Activated naive CD8-positive, alpha-beta T cell treated with anti-CD3 and anti-CD28 coated beads for 36 hours (primary cell): ENCODE measurements at places on chromosomes 16 and 17.

DNA sequence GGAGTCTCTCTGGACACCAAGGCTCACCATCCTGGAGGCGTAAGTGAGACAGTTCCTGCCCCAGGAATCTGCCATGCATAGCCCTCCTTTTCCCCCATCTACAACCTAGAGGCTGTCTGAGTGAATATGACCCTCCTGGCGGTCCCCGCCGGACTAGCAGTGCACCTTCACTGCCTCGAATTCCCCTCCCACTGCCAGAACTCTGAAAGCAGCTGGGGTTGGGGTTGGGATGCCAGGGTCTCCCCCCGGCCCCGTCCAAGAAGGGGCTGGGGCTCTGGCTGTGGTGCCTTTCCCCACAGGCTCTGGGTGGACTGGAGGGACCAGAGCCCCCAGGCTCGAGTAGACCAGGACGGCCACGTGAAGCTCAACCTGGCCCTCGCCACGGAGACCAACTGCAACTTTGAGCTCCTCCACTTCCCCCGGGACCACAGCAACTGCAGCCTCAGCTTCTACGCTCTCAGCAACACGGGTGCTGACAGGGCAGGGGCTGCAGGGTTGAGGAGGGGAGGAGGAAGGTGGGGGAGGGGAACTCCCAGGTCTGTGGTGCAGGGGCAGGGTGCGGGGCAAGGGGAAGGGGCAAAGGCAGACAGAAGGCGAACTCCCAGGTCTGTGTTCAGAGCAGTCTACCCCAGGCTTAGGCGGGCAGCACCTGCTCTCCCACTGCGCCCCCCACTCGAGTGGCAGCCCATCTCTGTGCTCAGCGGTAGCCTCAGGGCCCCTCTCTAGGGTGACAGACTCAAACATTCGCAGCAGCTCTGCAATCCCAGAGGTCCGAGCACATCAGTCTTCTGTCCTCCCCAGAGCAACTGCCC, 1.2 kb downstream of the ZACN start:
- DNase-seq = no peak

GRCh38 chr16:64392456-64392855, 729.4 kb downstream of the CDH11 start:
- no peak for DNase-seq

DNA sequence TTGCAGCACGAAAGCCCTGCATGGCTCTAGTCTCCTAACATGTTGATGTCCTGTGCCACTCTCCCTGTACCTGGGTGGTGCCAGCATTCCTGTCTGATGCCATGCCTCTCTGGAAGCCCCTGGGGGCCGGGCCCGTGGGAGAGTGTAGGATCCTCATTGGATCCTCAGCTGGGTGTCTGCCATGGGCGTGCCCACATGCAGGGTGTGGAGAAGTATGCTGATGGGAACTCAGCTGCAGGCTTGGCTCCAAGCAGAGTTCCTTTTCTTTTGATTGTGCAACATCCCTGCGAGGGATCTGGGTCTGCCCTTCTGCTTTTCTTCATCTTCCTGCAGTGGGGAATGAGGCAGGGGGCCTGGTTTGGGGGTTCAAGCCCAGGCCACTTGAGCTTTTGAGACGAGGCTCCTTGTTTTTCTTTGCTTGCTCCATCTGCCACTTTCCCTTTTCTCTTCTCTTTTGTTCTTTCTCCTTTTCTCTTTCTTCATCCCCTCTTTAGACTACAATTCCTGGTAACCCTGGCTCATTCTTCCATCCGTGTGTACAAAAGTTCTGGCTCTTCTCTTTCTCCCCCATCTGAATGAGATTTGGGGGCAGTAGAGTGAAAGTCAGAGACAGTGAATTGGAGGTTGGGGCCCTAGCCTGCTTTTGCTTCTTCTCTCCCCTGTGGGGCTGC, 32.9 kb downstream of the KSR1 start:
- DNase-seq = no peak

- no peak for DNase-seq
Measured at GRCh38 chr16:72987480-72987901, 60.4 kb downstream of the ZFHX3 start.

DNA sequence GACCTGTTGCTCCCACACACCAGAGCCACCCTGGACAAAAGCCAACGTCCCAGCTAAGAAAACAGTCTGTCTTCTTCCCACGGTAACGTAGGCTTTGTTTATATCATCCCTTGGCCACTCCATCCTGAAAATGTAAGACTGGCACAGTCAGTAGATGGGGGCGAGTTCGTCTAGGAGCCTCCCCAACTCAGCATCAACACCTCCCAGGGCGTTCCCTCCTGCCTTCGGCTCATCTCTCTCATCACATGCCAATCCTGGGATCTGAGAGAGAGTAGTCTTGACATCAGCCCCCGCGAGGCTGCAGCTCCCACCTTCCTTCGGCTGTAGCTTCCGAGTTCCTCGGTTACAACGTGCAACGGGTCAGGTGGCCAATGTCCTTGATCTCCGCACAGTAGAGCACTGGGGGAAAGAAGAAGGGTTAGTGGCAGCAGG, 894 bp downstream of the RNF227 start:
- no peak for DNase-seq

- no peak for DNase-seq
Measured at GRCh38 chr17:17648762-17649161, 32.5 kb upstream of the RAI1 start.

DNA sequence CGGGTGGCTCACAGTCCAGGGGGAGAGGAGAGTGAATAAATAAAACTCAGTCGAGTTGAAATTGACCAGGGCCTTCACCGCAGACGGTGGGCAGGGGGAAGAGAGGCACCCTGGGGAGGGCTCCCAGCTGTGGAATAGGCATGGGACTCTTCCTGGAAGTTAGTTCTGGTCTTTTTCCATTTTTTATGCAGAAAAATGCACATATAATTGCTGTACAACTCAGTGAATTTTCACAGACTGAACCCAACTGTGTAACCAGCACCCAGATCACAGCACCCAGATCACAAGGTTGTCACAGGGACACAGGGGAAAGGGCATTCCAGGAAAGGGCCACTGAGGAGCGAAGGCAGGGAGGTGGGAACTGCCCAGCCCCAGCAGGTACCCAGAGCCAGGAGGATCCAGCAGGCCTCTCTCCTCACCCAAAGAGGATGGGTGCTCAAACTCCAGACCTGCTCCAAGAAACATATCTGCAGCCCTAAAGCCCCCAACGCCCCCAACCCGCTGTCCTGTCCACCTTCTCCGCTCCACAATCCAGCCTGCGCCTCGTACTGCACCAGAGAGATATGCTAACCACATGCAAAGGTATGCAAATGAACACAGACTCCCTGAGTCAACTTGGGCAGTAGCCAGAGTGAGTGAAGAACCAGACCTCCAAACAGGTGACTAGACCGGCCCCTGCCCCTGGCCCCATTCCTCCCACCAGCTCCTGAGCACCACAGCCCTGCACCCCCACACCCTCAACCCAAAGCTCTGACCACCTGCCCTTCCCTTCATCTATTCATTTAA, 29.1 kb upstream of the EIF1 start:
- no peak for DNase-seq

DNA sequence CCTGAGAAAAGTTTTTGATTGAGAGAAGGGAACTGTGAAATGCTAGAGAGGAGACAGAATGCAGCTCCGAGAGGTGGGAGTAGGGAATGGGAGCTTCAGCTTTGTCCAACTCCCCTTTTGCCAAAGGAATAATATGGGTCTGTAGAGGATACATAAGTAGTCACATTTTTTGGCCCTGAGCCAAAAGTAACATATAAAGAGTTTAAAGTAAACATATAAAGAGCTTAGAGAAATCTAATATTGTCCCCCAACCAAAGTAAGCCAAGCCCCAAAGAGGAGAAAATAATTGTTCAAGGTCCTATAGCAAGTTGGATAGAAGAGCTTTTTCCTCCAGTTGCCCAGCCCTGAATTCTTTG, 215.1 kb downstream of the TMEM114 start:
- no peak for DNase-seq
